Hematopoietic multipotent progenitor cell (in vitro differentiated cells): ENCODE measurements at places on chromosomes 3 and 15. TPM values are rescaled to one million over a fixed set of nuclear protein-coding genes. Genes with fewer than 3 reads are reported as not detected.

DNA sequence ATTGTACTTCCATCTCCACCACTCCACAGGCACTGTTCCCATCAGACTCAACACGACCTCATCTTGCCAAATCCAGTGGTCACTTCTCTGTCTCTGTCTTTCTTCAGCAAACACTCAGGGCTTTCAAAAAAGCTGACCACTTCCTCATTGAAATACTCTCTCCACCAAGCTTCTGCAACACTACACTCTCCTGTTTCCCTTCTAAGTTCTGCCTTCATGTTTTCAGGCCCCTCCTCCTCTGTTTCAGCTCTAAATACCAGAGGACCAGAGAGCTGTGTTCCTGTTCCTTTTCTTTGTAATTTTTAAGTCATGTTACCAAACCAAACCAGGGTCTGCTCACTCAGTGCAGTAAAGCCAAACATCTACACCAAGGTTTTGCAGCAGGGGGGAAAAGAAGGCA is 33.8 kb upstream of the ACP3 start:
- peak; percentile 14 for DNase-seq

STXBP5L gene
- not detected for total RNA-seq

LMAN1L gene
- total RNA-seq, result 0.27 TPM

GRCh38 chr15:52677593-52678467 is 1.4 kb downstream of the ATOSA start:
- peak; percentile 64 for DNase-seq

GRCh38 chr3:44511238-44511566 is 33.7 kb upstream of the ZNF445 start:
- no peak for DNase-seq

SERINC4 gene
- under 0.01 TPM for total RNA-seq

DNA sequence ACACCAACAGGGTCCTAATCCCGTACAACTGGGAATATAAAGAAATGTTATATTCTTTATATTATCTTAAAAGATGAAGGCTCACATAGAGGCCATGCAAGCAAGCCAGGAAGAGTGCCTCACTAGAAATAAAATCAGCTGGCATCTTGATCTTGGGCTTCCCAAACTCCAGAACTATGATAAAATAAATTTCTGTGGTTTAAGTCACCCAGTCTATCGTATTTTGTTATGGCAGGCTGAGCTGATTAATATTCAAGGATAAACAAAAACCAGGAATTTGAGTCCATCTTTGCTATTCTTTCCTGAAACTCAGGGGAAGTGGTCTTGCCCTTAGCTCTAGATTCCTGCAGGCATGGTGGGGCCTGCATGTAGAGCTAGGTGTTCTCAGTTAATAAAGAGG is 42.7 kb downstream of the ATOSA start:
- no peak for DNase-seq

- no peak for DNase-seq
Observed at GRCh38 chr3:145017959-145018358, 1046.3 kb downstream of the DIPK2A start.

- no peak for DNase-seq
Observed at GRCh38 chr3:42742688-42743087, 30.4 kb downstream of the CCDC13 start.

ADAMTSL3 gene
- under 0.01 TPM for total RNA-seq

DNA sequence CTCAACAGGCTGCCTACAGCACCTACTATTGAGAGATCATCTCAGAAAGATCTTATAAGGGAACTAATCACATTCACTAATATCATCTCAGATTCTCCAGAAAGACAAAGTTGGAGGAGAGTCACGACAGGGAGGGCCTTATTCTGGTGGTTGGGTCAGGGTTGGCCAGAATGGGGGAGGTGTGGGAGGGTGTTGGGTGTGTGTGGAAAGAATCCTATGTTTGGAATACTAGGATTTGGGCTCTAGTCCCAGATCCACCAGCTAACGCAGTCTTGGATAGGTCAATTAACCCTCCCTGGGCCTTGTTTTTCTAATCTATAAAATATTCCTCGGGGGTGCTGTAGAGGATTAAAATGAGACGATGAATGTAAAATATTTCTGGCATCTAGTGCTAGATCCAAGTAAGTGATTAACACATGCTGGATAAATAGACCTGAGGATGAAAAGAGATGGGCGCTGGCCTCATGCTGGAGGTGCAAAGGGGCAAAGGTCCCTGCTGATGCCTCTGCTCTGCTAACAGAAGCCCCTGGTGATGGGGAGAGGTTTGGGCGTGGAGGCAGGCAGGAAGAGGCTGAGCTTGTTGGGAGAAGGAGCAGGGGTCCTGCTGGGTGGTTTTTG is 67.6 kb upstream of the ETV5 start:
- no peak for DNase-seq

DNA sequence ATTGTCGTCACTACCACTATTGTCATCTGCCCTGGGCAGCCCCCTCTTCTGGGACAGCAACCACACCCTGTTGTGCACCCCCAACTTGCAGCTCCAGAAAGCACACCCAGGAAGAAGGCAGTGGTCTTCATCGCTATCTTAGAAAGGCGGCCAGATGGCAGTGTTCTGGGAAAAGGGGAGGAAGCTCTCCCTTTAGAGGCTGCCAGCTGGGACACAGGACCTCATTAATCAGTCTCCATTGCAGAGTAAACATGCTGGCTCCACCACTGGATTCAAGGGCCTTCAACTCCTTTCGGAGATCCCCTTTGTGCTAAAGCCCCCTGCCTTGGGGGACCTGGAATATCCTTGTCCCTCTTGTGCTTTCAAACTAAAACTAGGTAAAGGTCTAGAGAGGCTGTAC is 199.3 kb upstream of the LINGO1 start:
- no peak for DNase-seq

GRCh38 chr3:185959609-185960521 is 22.1 kb upstream of the TRA2B start:
- no peak for DNase-seq

CHAC1 gene
- 1.9 TPM for total RNA-seq

GRCh38 chr3:18538463-18539230 is 113.5 kb upstream of the SATB1 start:
- DNase-seq, result no peak

DNA sequence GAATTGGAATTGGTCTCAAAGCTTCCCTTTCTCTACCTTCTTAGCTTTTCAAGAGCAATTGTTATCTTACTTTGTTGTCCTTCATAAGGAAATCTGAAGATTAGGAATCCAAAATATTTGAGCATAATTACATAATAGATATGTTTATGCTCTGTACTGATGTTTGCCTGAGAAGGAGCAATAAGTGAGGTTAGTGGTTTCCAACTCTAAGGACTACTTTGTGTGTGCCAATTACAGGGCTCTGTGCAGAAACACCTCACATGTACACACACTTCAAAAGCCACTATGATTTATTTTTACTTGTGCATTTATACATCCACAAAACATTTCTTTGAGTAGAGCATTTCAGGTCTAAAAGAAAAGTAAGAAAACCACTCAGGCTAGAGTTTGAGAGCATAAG is 49.9 kb downstream of the MME start:
- no peak for DNase-seq

DNA sequence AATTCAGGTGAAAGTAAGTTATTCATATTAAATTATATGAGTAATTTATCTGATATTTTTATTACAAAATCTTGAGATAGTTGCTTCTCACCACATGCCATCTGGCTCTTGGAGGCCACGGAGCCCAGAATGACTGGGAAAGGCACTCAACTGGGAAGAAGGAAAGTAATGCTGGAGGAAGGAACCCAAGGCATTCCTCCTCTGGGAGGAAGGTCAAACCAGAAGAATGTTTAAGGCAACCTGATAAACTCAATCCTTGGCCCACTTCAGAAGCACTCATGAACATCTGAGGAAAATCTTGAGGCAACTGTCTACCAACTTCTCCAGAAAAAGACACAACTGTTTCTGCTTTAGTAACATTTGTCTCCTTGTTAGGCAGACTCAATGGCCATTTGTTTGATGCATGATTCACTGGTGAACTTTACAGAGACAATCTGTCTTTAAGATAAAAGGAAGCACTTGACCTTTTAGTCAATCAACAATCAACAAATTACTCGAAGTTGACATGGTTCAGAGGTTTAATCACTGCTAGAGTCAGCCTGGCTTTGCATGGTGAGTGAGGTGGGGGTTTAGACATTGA is 261.4 kb upstream of the MME start:
- DNase-seq, result no peak

FETUB gene
- total RNA-seq, result not detected

DNA sequence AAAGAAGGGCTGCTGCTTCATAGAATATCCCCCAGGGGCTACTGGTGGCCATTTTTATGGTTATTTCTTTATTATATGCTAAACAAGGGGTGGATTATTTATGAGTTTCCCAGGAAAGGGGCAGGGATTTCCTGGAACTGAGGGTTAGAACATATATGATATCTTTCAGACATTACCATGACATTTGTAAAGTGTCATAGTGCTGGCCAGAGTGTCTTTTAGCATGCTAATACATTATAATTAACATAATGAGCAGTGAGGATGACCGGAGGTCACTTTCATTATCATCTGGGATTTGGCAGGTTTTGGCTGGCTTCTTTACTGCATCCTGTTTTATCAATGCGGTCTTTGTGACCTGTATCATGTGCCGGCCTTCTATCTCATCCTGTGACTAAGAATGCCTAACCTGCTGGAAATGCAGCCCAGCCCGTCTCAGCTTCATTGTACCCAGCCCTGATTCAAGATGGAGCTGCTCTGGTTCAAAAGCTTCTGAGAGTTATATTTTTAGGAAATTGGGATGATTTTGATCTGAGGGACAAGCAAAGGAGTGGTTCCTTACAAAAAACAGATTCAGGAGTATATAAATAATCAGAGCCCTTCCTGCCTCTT is 9.1 kb upstream of the ZBTB20 start:
- DNase-seq, result no peak

STX19 gene
- total RNA-seq, result not detected

GRCh38 chr3:175121225-175121624 is 262.1 kb downstream of the NAALADL2 start:
- DNase-seq, result no peak

SNTN gene
- not detected for total RNA-seq

- no peak for DNase-seq
Observed at GRCh38 chr3:126157083-126157768, 23.2 kb downstream of the ALDH1L1 start.

GRCh38 chr3:94609908-94610307 is 547.0 kb downstream of the NSUN3 start:
- DNase-seq, result no peak

IL12A gene
- total RNA-seq, result 14.5 TPM
